Stimulated activated CD8-positive, alpha-beta memory T cell treated with anti-CD3 and anti-CD28 coated beads, Interleukin-4, amount 100 ng/mL, for 4 hours (primary cell): ENCODE measurements at places on chromosomes 11 and 22.

GRCh38 chr11:114483929-114484328, 44.7 kb downstream of the REXO2 start:
- no peak for DNase-seq

DNA sequence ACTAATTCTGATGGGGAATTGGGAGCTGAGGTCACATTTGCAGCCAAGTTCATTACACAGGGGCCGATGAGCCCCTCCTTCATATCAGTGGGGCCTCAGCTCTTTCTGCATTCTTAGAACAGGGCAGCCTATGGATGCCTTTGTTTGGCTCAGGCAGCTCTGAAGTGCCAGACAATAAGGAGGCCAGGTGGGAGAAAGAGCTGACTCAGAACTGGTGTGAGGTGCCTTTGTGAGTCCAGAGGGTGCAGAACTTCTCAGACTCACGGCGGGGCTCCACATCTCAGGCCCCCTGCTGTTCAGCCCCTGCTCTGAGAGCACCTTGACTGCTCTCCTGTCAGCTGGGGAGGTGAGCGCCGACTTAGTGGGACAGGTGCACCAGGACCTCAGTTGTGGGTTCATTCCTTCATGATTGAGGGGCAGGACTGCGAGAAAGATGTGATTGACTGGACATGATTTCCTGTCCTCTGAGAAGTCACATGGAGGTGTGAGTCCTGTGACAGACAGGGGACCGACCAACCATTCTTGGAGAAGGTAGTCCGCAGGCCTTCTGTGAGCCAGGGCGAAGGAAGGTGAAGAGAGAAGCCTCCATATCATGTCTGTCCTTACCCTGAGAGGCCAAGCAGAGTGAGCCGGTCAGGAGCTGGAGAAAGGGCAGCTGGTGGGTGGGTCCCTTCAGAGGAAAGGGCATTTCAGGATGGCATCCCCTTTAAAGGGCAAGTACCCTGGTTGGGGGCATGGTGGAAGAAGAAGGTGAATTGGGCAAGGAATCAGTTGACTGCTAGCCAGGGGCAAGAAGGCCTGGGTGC, 245.0 kb upstream of the TBCEL start:
- no peak for DNase-seq

DNA sequence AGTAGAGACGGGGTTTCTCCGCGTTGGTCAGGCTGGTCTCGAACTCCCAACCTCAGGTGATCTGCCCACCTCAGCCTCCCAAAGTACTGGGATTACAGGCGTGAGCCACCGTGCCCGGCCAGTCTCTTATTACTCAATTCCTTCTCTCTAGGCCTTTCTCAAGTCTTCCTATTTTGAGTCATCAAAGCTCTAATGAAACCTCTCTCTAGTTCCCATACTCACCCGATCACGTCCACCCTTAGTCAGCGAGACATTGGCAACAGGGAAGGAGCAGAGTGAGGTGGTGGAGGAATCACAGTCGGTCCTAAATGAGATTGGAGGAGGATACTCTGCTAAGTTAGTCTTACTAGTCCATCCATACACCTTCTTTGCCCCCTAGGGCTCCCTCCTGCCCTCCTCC, 5.0 kb downstream of the BSCL2 start:
- no peak for DNase-seq

- DNase-seq, result no peak
Observed at GRCh38 chr11:11622772-11623171, 967 bp upstream of the GALNT18 start.

- no peak for DNase-seq
Observed at GRCh38 chr11:699116-699508, 3.5 kb downstream of the TMEM80 start.

- no peak for DNase-seq
Observed at GRCh38 chr11:65366340-65366773, 11.8 kb downstream of the TIGD3 start.

DNA sequence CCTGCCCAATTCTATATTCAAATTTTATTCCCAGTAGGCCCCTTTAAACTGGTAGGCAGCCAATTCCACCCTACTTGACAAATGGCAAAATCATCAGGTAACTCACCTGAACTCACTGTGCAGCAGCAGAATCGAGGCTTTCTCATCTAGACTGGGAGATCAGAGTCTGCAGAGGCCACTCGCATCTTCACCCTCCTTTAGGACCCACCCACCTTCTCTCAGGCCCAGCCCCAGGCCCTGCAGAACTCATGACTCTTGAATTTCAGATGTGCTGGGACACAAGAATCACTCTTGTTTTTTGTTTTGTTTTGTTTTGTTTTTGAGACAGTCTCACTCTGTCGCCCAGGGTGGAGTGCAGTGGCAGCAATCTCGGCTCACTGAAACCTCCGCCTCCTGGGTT, 38.8 kb downstream of the MICAL3 start:
- no peak for DNase-seq

DNA sequence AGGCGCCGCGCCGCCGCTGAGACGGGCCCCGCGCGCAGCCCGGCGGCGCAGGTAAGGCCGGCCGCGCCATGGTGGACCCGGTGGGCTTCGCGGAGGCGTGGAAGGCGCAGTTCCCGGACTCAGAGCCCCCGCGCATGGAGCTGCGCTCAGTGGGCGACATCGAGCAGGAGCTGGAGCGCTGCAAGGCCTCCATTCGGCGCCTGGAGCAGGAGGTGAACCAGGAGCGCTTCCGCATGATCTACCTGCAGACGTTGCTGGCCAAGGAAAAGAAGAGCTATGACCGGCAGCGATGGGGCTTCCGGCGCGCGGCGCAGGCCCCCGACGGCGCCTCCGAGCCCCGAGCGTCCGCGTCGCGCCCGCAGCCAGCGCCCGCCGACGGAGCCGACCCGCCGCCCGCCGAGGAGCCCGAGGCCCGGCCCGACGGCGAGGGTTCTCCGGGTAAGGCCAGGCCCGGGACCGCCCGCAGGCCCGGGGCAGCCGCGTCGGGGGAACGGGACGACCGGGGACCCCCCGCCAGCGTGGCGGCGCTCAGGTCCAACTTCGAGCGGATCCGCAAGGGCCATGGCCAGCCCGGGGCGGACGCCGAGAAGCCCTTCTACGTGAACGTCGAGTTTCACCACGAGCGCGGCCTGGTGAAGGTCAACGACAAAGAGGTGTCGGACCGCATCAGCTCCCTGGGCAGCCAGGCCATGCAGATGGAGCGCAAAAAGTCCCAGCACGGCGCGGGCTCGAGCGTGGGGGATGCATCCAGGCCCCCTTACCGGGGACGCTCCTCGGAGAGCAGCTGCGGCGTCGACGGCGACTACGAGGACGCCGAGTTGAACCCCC, 798 bp downstream of the BCR start:
- no peak for DNase-seq

GRCh38 chr11:79543101-79543500, 102.3 kb upstream of the TENM4 start:
- no peak for DNase-seq

DNA sequence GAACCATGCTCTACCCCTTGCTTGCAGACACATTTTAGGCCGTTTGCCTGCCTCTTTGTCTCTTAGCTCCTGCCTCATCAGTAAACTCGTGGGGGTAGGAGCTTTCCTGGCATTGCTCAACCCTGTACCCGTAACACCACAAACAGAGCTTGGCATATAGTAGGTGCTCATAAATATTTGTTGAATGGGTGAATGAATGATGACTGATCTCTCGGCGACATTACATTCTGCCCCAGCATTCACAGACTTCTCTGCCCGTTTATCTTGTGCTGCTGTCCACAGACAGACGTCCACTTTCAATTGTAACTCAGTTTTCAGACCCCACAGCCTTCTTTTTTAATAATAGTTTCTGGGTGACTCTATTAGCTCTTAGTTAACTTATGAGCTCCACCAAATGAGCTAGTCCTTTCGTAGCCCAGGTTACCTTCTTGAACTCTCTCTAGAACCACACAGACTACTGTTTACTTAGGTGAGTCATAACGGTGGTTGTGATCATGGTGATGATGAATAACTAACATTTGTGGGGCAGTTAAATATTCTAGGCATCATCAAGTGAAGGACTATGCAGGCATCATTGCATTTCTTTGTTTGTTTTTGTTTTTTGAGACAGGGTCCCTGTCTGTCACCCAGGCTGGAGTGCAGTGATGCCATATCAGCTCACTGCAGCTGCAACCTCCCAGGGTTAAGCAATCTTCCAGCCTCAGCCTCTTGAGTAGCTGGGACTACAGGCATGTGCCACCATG, 188.4 kb downstream of the ADAMTS15 start:
- no peak for DNase-seq

- DNase-seq, result no peak
Observed at GRCh38 chr11:109062445-109062844, 359.5 kb upstream of the C11orf87 start.

- DNase-seq, result no peak
Observed at GRCh38 chr11:79157738-79158137, 283.1 kb downstream of the TENM4 start.

DNA sequence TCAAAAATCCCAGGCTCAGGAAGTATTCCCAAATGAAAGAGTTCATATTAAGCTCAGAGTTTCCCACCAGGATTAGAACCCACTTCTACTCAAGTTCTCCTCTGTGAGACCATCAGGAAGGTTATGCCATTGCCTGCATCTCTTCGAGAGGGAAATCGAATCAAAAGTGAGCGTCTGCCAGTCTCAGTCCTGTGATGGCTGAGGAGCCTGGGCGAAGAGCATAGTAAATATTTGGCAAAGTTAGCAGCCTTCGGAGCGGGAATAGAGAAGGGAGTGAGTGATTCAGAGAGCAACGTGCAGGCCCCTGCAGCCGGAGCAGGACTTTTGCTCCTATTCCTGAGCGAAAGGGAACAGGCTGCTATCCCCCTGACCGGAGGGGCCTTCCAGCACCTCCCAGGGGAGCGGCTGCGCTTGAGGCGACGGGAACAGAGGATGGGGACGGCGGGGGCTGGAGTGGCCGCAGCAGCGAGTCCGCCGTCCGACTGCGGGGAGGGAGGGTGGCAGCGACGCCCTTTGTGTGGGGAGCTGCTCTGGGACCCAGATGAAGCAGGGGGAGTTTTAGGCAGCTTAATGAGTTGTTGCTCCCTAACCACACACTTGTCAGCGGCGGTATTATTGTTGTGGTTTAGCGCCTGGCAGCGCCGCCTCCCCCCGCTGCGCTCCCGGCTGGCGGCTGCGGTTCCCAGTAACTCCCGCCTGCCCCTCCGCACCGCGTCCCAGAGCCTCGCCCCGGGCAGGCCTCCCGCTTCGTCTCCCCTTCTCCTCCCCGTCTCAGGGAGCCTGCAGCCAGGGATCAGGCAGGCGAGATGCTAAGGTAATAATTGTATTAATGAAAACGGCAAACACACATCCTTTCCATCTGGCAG, 21.7 kb upstream of the NRGN start:
- no peak for DNase-seq

- DNase-seq, result no peak
Observed at GRCh38 chr11:93034031-93034722, 64.7 kb downstream of the MTNR1B start.

DNA sequence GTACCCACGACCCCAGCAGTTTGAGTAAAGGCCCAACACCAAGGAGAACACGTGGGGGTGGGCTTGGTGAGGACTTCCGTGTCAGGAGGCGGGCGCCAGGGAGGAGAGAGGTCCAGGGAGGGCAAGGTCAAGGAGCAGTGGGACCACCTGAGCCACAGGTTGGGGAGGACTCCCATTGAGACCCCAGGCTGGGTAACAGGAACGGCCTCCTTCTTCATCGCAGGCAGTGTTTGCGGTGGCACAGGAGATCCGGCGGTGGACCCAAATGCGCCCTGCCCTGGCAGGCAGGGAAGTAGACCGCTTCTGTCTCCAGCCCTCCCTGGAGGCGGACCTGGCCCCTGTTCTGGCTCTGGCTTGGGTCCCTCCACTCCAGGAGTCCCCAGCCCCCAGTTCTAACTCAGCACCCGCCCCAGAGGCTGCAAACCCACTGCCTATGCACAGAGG, 5.9 kb upstream of the TBX1 start:
- no peak for DNase-seq

DNA sequence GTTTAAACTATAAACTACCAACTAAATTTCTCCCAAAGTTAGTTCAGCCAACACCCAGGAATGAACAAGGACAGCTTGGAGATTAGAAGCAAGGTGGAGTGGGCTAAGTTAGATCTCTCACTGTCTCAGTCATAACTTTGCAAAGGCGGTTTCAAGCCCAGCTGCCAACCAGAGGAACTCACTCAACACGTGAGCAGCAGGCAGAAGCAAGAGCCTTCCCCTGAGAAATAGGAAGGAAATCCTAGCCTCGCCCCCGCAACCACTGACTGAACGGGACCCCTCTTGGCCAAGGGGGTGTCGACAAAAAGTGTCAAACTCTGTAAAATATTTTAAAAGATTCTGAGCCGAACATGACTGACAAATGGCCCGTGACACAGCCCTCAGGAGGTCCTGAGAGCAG, 4.4 kb upstream of the KRTAP5-9 start:
- DNase-seq, result no peak

DNA sequence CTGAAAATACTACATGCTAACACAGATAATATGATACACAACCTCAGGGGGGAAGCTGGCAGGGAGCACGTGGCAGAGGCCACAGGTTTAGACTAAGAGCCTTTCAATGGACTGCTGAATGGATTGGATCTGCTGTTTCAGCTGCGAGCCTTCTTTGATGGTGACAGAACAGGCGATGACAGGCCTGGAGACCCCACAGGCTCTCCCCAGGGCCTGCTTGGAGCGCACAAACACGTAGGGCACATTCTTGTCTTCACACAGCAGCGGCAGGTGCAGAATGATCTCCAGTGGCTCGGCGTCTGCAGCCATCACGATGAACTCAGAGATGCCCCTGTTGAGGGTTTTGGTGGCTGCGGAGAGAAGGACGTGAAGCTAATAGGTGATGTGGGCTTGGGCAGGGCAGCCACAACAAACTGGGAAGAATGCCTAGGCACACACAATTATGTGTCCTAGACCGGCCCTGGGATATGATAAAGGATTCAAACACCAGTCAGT, 13.8 kb downstream of the SNU13 start:
- no peak for DNase-seq

DNA sequence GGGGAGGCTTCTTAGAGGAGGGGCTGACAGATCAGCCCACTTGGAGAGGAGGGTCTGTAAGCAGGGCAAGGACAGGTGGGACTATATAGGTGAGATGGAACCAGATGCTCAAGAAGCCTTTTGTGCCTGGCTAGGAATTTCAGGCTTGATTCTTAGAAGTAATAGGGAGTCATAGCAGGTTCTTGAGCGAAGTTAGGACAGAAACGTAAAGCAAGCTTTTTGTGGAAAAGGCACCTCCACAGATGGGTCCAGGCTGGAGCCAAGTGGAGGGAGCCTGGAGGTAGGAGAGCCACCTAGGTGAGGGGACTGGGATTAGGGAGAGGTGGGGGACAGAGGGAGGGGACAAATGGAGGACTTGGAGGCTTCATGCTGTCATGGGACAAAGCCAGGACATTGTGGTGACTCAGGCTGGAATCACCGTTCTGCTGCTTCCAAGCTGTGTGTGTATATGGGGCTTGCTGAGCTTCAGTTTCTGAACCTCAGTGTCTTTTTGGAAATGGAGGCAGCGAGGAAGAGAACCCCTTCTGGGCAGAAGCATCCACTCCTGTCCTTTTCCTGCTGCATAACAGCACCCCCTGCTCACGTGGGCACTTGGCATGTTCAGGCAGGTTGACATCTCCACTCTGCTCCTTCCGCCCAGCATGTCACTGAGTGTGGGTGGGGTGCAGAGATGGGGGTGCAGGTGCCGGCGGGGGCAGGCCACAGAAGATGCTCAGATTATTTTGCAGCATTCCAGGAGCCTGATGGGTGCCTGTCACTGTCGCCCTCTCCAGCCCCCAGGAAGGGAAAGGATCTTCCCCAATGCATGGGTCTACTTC, 58.0 kb downstream of the MCM5 start:
- no peak for DNase-seq
